ENCODE measurements at places on chromosomes 2 and 18.
A peak's percentile ranks its signal among the peaks of the same experiment; 100 is the strongest.

DNA sequence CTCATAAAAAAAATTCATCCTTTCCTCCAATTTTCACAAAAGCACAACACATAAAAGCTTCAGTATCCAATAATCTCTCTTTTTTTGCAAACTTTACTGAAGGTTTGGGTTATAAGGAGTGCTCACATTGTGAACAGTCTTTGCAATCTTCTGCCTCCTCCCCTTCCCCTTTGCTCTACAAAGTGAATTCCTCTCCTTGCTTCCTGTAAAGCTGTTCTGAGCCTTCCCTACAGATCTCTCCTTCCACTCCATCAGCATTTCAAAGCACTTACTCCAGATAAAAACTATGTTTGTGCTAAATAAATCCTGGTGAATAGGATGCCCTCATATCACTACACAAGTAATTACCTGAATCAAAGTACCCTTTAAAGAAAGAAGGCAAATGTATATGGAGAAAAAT is 4.6 kb upstream of the PDK1 start:
- DNase-seq: no peak

- no peak for DNase-seq
Observed at GRCh38 chr18:75083131-75083530, 125.8 kb downstream of the PTGR3 start.

DNA sequence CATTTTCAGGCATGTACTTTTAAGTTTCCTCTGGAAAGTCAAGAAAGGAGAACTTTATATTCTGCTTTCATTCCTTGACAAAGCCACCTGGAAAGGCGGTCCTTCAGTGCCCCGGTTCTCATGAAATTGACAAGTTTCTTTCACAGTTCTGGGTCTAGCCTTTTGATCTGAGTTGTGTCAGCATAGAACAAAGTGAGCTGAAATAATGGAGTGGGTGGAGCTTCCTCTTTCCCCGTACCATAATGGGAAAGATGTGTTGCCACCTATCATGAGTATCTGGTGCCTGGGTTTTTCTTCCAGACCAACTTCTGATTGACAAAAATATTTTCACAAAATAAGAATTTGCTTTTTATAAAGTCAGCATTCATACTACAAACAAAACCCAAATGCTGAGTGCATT is 49.3 kb downstream of the PTRHD1 start:
- DNase-seq: no peak

GRCh38 chr2:23301136-23301535 is 83.8 kb upstream of the KLHL29 start:
- no peak for DNase-seq

DNA sequence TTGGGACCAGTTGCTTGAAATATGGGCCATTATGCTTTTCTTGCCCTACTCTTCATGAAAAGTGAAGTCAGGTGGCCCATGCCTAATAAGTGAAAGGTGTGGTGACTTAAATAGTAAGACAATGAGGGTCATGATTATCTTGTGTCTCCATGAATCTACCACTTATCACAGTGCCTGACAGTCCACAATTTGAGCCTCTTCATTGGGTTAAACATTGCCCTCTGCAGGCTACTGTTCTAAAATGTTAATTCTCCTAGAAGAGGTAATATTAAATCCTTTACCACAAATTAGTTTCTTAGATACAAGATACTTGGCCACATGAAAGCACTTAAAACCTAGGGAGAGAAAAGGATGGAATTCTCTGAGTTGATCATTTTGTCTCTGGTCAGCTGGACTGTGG is 4.0 kb downstream of the EGR4 start:
- DNase-seq: no peak

GRCh38 chr2:203681978-203682377 is 24.5 kb upstream of the CD28 start:
- no peak for DNase-seq

DNA sequence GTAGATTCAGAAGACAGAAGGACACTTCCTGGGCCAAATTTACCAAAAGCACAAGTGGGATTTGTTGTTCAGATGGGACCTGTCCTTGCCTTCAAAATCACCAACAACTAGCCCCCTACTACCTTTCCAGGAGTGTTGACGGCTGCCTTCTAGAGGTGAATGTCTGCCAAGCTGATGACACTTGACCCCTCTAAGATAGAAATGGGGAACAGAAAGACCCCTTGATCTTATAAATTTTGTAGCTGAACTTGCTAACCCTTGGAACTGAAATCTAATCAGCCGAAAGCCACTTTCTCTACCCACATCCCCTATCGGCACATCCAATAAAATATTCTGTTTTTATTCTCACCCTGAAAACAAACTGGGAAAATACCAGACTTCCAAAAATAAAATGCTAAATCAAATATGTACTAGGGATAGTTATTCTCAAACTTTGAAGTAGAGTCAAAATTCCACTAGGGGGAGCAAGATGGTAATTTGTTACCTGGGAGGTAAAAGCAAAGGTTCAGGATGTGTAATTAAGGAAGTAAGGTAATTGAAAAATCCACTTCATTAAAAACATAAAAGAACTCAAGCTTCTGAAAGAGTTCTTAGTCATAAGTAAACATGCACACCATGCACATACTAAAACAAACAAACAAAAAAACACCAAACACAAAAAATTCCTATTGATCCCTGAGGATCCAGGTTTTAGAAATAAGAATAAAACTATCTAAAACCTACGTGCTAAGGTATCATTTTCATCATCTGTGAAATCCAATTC is 119.2 kb downstream of the ANKRD44 start:
- DNase-seq: peak; percentile 65

- no peak for DNase-seq
Observed at GRCh38 chr2:123518367-123518766, 506.7 kb upstream of the CNTNAP5 start.

- DNase-seq: peak; percentile 83
Observed at GRCh38 chr2:30147715-30148610, 1.2 kb downstream of the YPEL5 start.

- no peak for DNase-seq
Observed at GRCh38 chr18:34834897-34835296, 124.8 kb downstream of the DTNA start.

GRCh38 chr2:237977380-237977779 is 10.6 kb downstream of the UBE2F start:
- DNase-seq: no peak

DNA sequence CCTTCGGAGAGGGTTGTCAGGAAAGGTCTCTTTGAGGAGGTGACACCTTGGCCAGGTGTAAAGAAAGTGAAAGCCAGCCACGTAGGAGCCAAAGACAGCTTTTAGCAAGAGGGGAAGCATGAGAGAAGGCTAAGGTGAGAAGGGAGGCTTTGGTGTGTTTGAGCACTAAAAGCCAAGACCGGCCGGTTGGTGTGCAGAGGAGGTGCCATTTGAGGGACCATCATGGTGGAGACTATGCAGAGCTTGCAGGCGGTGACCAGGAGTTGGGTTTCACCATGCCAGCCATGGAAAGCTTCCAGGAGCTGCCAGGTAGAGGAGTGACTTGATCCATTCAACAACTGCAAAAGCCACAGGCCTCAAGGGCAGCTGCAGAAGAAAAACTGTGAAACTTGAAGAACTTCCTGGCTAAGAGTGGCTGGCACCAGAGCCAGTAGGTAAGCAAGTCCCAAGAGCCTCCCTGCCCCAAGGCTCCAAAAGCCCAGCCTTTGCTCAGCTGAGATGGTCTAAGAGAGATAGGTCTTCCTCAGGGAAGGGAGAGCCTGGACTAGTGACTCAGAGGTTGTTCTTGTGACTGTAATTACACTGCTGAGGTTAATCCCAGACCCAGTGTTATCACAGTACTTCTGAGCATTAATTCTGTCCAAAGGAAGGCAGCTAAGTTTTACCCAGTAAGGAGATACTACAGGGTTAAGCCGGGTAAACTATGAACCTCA is 319.0 kb downstream of the BCL11A start:
- DNase-seq: no peak

DNA sequence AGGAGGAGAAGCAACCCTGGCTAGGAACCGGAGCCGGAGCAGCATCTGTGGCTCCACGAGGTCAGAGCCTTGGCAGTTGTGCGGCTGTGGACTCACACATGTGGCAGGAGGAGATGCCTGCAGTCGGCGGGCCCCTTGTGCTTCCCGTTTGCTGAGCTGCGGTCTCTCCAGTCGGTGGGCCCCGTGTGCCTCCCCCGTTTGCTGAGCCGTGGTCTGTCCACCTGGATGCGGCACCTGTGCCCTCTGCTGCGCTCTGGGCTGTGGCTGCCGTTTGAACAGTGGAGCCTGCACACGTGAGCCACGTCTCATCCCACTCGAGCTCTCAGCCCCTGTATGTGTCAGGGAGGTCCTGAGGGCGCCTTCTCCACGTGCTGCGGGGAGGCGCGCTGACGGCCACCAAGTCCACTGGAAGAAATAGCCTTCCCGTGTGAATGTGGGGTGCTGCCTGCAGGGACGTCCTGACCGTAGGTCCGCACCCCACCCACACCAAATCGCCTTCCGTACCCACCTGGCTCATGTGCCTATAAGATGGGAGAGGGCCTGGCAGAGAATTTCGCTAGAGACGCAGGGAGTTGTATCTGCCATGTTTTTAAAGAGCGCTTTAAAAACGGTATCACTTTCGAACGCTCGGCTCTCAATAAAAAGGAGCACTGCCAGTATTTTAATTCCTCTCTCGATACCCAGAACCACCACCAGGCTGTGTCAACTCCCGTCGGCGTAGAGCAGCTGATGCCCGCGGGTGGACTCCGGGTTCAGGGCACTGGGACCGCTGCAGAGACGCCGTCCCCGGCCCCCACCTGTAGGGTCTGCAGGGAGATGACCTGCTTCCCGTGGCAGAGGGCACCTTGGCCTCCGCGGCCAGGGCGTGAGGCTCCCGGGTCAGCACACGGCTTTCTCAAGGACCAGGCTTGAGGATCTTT is 117.0 kb downstream of the NFATC1 start:
- DNase-seq: no peak

- no peak for DNase-seq
Observed at GRCh38 chr2:4020649-4021048, 317.3 kb downstream of the DCDC2C start.

- DNase-seq: peak; percentile 35
Observed at GRCh38 chr2:172000696-172001361, 1.1 kb downstream of the METAP1D start.

- DNase-seq: no peak
Observed at GRCh38 chr18:11320986-11321385, 171.6 kb upstream of the PIEZO2 start.

GRCh38 chr2:227351639-227352038 is 26.6 kb downstream of the MFF start:
- no peak for DNase-seq

- no peak for DNase-seq
Observed at GRCh38 chr2:207073412-207073800, 92.3 kb downstream of the KLF7 start.

GRCh38 chr2:227395556-227395955 is 7.8 kb upstream of the SCYGR1 start:
- no peak for DNase-seq

GRCh38 chr2:51329512-51329911 is 297.6 kb upstream of the NRXN1 start:
- DNase-seq: no peak

- DNase-seq: no peak
Observed at GRCh38 chr2:54666634-54667265, 56.7 kb upstream of the EML6 start.

GRCh38 chr18:76875390-76876325 is 53.3 kb downstream of the ZNF236 start:
- DNase-seq: peak; percentile 79

DNA sequence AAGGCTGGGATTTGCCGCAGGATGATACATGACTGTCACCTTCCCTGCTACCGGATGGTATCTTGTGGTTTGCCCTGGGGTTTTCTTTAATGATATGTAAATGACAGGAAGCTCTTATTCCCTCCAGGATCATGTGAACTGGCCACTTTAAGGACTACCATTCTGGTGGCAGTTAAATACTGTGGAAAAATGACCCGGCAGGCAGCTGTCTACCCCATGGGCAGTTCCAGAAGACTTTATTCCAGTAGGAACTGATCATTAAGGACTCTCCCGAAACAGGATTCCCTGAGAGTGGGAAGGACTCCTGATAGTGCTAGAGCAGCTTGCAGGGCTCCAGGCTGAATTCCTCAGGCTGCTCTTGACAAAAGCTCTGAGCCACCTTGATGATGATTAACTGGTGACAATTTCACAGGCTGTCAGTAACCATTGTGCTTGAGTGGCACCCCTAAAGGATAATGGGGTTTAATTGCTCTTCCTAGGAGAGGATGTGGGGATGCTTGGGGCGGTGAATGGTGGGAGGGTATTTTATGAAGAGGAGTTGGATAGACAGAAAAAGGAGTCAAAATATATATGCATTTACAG is 212.0 kb downstream of the CPS1 start:
- no peak for DNase-seq

GRCh38 chr18:42632801-42633200 is 482.7 kb downstream of the RIT2 start:
- peak; percentile 5 for DNase-seq

DNA sequence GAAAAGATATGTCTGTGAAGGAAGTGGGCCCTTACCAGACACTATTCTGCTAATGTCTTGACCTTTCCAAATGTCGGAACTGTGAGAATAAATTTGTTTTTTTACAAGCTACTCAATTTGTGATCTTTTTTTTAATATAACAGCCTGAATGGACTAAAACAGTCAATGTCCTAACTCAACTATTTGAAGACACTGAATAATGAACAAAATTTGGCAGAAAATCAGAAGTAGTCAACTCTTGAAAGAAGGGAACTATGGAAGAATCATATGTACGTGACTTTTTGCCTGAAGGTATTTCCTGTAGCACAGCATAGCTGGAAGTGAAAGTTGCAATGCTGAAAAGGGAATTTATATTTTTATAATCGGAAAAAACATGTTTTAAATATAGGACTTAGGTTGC is 351.8 kb upstream of the TFPI start:
- DNase-seq: no peak

GRCh38 chr2:67846370-67847070 is 216.3 kb downstream of the C1D start:
- DNase-seq: peak; percentile 95

GRCh38 chr2:105780606-105781005 is 35.9 kb downstream of the NCK2 start:
- DNase-seq: no peak

DNA sequence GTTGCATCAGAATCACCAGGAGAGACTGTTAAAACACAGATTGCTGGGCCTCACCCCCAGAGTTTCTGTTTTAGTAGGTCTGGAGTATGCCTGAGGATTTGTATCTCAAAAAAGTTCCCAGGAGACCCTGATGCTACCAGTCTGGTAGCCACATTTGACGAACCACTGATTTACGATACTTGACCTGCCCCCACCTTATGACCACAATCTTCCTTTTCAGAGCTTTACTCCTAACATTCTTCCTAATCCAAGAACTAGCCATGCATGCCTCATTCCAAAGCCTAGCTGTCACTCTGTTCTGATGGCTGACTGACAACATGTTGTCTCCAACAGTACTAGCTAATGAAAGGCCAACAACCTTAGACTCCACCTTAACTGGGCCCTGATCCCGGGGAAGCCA is 191.4 kb downstream of the MBD2 start:
- DNase-seq: no peak

DNA sequence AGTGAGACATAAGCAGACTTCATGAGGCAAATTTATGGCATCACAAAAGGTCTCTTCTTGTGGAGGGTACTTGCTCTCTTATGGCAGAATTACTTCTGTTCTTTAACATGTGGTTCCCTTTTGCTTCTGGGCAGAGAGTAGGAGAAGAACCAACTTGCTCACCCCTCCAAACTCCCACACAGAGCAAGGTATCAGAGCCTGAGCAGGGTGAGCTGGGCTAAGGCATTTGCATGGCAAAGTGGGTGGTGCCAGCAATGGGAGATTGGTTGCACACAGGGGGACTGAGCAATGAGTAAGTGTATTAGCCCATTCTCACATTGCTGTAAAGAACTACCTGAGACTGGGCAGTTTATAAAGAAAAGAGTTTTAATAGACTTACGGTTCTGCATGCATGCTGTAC is 64.2 kb upstream of the ITGB6 start:
- DNase-seq: no peak
